ENCODE measurements at places on chromosomes 11 and 22.

GRCh38 chr11:18144243-18144642 lies 11.9 kb downstream of the MRGPRX3 start:
- no peak for DNase-seq

GRCh38 chr11:71214553-71215424 lies 37.6 kb downstream of the SHANK2 start:
- no peak for DNase-seq

- peak; percentile 21 for DNase-seq
These were observed 105.1 kb downstream of the HIPK3 start for GRCh38 chr11:33362051-33362910.

DNA sequence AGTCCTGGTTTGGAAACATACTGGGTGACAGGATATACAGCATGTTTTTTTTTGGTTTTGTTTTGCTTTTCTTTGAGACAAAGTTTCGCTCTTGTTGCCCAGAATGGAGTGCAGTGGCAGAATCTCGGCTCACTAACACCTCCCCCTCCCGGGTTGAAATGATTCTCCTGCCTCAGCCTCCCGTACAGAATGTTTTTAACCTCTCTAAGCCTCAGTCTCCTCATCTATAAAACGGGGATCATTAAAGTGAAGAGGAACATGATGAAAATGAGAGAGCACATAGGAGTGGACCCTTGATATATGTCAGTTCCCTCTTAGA lies 28.1 kb upstream of the SCARF2 start:
- no peak for DNase-seq

GRCh38 chr22:36267896-36268485 lies 15.1 kb downstream of the APOL1 start:
- DNase-seq: no peak

DNA sequence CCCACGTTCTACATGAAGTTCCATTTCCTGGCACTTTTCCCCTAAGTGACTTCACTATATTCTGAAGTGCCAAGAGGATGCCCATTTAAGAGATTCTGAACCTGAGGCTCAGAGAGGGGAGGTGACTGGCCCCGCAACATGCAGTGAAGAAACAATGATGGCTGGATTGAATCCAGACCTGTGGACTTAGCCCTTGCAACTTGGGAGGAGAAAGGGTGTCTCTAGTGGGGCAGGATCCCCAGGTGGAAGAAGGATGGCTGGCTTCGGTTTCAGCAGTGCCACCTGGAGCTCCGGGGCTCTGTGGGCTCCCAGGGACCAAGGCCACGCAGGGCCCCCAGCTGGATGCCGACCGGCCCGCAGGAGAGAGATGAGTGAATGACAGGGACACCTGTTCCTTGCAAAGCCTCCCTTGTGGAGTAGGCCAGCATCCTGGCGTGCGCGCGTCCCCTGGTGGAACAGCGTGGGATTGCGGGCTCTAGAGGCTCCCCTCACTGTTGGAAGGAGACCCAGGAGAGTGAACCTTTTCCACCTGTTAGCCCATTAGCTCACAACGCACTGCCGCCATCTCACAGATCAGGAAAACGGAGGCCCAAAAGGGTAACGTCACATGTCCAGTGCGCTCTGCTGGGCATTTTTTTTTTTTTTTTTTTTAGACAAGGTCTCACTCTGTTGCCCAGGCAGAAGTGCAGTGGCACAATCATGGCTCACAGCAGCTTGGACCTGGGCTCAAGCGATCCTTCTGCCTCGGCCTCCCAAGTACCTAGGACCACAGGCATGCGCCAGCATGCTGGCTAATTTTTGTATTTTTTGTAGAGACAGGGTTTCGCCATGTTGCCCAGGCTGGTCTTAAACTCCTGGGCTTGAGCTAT lies 104.7 kb downstream of the KIAA1671 start:
- peak; percentile 64 for DNase-seq

DNA sequence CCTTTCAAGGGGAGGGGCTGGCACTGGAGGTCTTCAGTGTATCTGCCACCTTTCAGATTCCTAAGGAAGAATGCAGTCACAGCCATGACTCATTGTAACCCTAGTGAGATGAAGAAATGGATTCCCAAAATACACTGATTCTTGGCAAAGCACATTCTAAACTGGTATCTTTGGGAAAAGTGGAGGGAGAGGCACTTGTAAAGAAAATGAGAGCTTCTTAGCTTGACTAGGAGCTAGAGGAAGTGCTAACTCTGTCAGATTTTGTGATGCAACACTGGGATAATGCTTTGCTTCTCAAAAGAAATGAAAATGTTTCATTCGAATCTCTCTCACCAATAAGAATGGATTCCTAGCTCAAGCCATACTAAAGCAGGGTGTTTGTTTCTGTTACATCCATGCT lies 14.3 kb downstream of the NRIP3 start:
- DNase-seq: no peak

DNA sequence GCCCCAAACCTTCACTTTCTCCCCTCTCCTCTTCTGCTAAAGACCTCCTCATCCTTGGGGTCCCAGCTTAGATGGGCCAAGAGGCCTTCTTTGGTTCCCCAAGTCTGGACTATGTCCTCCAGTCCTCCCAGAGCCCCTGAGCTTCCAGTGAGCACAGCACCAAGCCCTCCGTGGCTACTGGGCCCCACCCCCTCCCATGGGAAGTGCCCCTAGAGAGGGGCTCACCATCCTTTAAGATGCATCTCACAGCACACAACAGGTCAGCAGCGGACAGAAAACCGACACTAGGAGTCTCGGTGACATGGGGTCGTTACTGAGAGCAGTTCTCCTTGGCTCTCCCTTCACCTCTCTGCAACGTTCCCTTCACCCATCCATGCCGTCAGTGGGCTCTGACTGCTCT lies 2.7 kb downstream of the LRRC32 start:
- DNase-seq: no peak

Measured in immature natural killer cell (primary cell).